ENCODE measurements at places on chromosomes 2 and 18.

DNA sequence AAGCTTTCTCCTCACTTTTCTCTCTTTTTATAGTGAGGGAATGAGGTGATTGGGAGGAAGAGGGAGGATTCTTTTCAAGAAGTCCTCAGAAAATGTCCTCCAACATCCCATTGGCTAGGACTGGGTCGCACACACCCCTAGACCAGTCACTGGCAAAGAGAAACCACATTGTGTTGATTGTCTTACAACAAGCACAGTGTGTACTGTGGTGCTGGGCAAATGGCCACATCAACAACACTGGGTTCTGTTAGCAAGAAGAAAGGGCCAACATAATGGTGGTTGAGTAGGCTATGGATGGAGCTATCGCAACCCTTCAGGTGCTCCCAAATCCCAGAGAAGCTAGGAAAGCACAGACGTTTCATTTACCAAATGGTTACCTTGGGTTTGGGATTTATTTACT lies 18.7 kb upstream of the PTPN4 start:
- DNase-seq = no peak

GRCh38 chr2:52036024-52036423 lies 1004.1 kb upstream of the NRXN1 start:
- no peak for DNase-seq

DNA sequence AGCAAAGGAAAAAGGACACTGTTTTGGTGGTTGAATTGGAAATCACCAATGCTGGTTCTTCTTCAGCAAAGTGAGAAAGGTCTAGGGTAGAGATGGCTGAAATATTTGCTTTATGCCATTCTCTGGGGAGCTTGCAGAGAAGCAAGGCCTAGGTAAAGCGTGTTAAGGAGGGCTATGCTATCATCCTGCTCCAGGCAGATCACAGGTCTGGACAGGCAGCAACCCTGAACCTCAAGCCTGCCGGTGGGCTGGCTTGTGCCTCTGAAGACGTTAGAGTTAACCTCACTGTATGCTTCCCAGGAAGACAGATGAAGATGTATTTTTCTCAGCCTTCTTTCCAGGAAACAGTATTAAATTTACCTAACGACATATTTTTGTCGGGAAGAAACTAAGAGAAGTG lies 138.5 kb upstream of the LYPD6 start:
- DNase-seq = no peak

GRCh38 chr18:34772887-34773286 lies 62.8 kb downstream of the DTNA start:
- DNase-seq = no peak

DNA sequence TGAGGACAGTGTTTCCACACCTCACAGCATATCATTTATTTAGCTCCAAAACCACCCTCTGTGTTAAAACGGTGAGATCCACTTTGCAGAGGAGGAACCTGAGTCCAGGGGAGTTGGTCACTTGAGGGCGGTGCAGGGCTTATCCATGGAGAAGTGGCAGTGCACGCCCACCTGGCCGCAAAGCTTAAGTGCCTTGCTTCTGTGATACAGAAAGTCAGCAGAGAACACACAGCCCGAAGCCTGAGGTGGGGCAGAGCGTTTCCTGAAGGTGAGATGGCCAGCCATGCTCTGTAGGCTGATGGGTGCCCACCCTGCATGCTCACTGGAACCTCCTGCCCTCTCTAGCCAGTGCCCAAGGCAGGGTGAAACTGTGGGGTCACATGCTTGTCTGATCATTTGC lies 87.3 kb downstream of the SH3RF3 start:
- DNase-seq = no peak

GRCh38 chr2:8457092-8457481 lies 224.8 kb upstream of the ID2 start:
- DNase-seq = no peak

DNA sequence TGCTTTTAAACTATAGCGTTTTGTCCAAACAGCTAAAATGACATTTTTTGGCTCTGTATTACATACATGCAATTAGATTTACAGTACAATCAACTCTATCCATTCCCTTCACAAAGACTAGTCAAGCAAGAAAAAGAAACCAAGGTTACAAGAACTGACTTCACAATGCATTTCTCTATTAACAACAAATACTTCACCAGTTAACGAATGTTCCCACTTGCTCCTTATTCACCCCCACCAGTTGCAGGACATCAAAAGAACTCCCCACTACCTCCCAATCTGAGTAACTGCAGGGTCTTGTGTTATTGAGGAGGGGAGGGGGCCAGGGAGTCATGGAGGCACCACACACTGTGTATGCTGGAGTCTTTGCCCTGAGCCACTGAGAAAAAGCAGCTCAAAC lies 34.9 kb downstream of the LAMA1 start:
- DNase-seq = no peak

GRCh38 chr2:20553580-20553979 lies 97.3 kb downstream of the HS1BP3 start:
- DNase-seq = no peak

- DNase-seq = no peak
These were observed 63.2 kb downstream of the ASAP2 start for GRCh38 chr2:9269695-9270360.

DNA sequence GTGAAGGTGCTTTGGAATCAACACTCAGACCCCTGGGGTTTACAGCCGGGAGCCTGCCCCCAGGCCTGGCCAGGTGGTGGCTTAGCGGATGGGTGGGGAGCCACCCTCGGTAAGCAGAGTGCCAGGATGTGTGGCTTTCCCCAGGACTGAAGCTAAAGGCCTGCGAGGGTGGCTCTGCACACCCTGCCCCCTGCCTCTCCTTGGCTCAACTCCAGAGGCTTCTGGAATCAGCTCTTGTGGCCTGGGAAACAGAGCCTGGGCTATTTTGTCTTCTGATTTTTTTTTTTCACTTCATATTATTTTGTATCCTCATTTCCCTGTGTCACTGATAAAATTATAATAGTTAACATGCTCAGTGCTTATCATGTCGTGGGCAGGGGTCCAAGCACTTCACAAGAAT lies 79.8 kb downstream of the RHOB start:
- DNase-seq = peak; percentile 7

GRCh38 chr2:207236156-207236935 lies 70.6 kb upstream of the KLF7 start:
- DNase-seq = no peak

DNA sequence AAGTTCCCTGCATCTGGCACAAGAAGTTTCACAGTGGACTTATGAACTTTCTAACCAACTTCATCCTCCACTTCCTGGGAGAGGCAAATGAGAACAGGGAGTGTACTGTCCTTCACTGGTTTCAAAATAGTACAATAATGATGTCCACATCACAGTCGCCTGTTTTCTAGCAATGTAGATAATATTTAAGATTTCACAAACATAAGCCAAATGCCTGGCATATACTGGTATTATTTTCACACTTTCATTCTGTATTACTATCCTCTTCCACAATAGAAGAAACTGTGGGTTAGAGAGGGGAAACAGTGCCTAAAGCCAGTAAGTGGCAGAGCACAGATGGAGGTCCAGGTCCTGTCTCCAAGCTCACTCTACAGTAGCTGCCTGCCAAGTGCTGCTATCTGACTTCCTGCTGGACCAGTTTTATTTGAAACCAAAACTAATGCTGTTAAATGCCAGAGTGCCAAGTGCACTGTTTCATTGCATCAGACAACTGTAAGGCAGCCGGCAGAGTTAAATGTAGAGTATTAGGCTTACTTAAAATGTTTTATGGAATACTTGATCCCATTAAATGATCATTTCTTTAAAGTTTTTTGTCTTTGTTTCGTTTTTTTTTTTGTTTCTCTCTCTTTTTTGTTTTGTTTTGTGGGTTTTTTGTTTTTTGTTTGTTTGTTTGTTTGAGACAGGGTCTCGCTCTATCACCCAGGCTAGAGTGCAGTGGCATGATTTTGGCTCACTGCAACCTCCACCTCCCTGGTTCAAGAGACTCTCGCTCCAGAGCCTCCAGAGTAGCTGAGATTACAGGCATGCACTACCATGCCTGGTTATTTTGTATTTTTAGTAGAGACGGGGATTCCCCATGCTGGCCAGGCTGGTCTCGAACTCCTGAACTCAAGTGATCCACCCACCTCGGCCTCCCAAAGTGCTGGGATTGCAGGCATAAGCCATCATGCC lies 15.1 kb downstream of the COBLL1 start:
- no peak for DNase-seq

- DNase-seq = no peak
These were observed 40.9 kb downstream of the KDM3A start for GRCh38 chr2:86482034-86482433.

DNA sequence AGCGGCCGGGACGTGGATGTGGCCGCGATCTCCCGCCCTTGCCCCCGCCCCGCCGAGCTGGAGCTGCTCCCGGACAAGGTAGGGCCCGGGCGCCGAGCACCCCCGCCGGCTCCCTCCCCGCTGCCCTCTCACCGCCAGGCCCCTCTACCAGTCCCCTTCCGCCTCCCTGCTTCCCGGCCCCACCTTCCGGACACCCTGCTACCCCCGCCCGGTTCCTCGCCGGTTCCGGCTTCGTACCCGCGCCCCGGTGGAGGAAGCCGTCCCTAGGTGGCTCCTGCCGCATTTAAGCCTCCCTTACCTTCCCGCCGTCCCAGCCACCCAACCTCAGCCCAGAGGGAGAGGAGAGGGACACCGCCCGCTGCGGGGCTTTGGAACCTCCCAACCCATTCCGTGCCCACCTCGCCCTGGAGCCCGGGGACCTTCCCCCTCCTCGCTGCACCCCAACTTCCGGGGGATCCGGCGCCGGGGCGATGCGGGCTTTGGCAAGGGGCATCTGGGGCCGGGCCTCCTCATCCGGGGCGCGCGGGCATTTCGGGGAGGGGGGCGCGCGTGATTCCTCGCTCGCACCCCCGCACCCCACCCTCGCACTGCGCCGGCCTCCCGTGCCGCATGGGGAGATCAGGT lies 475 bp downstream of the B3GNT2 start:
- no peak for DNase-seq

GRCh38 chr2:204353823-204354222 lies 191.5 kb upstream of the PARD3B start:
- DNase-seq = no peak

- DNase-seq = no peak
These were observed 176.7 kb upstream of the PKDCC start for GRCh38 chr2:41871080-41871479.

GRCh38 chr2:23434721-23435121 lies 49.7 kb downstream of the KLHL29 start:
- DNase-seq = no peak

- DNase-seq = peak; percentile 27
These were observed 179.5 kb downstream of the CELF4 start for GRCh38 chr18:37385846-37386778.

DNA sequence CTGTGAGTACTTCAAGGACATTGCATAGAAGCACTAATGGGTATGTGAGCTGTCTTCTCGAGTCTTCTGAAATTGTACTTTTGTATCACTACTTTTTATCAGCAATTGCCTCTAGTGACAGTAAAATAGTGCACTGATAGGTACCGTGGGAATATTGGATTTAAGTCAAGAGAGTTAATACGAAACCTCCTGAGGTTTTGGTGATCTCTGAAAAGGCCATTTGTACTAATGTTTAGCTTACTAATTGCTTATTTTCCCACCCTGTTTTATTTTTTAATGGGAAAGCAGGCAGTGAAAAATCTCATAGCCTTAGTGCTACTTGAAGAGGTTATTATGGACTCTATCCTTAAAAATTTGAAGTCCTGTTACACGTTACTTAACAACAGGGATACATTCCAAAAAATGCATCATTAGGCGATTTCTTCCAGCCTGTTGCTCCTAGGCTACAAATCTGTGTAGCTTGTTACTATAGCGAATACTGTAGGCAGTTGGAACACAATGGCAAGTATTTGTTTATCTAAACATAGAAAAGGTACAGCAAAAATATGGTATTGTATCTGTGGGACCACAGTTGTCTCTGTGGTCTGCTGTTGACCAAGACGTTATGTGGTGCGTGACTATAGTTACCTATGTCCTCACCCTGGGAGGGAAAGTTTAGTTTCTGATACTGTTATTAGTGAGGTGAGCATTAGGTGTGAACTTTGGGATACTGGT lies 65.9 kb downstream of the CAB39 start:
- DNase-seq = no peak

- DNase-seq = no peak
These were observed 96.2 kb upstream of the EPAS1 start for GRCh38 chr2:46200861-46201605.

- DNase-seq = no peak
These were observed 136.8 kb downstream of the TMEM163 start for GRCh38 chr2:134581877-134582546.

DNA sequence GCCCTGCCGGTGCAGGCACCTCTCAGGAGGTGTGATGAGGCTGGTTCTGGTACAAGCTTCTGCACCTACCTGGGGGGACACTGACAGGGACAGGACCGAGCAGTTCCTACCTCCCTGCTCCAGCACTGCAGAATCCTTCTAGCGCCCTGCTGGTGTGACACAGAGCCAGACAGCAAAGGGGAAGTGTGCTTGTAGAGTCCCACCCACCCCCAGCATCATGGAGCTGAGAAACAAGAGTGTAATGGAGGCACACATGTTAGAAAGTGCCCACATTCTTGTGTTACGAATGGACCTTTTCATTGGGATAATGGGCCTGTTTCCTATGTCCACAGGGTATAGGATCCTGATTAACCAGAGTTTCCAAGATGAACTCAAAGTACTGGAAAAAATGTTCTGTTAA lies 38.3 kb downstream of the OXER1 start:
- DNase-seq = no peak

GRCh38 chr2:7765236-7765635 lies 848.0 kb downstream of the RNF144A start:
- no peak for DNase-seq

DNA sequence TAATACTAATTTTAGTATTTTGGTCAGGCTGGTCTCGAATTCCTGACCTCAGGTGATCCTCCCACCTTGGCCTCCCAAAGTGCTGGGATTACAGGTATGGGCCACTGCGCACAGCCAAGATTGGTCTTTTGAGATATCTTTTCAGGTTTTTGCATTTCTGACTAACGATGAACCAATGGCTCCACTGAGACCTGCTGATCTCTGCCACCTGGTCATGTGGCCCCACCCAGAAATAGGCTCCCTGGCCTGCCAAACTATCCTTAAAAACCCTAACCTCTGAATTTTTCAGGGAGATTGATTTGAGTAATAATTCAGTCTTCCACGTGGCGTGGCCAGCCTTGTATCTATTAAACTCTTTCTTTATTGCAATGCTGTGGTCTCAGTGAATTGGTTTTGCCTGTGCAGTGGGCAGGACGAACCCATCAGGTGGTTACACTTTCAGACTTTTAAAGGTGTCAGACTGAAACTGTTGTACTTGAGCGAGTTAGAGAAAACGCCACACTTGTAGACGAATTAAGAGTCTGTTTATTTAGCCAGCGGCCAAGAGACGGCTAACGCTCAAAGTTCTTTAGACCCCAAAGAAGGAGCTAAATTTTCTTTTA lies 85.8 kb upstream of the MSH6 start:
- DNase-seq = no peak
